ENCODE measurements at places on chromosomes 7 and 10.

GRCh38 chr7:70693686-70694433, 438.1 kb upstream of the GALNT17 start:
- DNase-seq, result no peak

DNA sequence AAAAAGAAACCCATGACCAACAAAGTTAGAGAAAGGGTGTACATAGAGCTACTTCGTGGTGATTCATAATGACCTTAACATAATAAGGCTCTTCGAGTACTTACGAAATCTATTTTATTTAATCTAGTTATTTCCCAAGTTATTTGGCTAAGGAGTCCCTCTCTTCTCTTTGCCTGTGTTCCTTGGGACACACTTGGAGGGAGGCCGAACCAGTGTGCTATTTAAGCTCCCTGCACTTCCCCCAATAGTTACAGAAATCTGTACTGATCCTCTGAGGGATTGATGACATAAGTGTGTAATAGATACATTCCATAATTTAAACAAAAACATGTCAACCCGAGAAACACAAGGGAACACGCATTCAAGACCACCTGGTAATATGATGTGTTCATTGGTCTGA, 351.1 kb downstream of the GATA3 start:
- no peak for DNase-seq

DNA sequence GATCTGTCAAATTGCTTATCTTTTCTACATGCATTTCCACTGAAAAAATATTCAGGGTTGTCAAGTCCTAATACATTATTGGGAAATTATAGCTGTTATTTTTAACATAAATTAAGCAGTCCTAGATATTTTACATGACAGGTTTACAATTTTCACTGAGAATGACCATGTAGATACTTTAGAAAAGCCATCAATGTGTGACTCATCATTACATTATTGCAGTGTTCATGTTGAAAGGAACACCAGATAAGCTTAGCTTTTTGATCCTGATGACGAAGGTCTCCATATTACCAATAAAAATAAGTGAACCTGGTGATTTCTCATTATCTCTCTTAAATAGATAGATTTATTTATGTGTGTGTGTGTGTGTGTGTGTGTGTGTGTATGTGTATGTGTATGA, 529.5 kb upstream of the PCDH15 start:
- DNase-seq, result no peak

- no peak for DNase-seq
Measured at GRCh38 chr7:31302356-31302755, 38.2 kb downstream of the NEUROD6 start.

DNA sequence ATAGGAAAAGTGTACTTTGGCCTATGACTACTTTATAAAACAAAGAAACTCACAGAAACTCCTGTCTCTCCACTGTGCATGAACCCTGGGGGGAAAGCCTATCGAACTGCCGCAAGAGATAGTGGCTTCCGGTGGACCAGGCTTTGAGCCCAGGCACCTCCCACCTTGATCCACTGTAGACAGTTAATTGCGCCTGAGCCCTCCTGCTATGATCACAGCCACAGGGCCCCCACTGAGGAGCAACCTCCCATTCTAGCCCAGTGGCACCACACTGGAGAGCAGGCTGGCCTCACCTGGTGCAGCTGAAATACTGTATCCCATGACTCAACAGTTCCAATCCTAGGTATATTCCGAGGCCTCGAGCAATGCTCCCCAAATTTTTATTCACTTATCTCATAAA, 98.8 kb downstream of the COBL start:
- DNase-seq, result no peak

DNA sequence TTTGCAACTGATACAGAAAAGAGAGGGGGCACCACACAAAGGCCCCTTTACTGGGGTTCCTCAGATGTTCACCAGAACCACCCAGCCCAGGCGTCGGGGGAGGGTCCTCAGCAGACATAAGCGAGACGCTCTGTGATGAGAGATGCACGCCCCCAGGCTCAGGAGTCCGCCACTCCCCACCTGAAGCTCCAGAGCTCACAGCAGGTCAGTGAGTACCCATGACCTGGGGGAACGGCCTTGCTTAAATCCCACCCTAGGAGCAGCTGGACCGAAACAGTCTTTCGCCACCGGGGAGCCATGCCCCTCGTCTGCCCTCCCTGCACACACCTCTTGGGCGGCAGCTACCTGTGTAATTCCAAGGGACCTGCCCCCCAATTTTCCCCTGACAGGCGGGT, 2.8 kb downstream of the CRYGN start:
- DNase-seq, result no peak

GRCh38 chr7:94228223-94228622, 166.5 kb upstream of the COL1A2 start:
- no peak for DNase-seq

GRCh38 chr10:34916314-34916713, 101.2 kb upstream of the PARD3 start:
- DNase-seq, result no peak

- DNase-seq, result no peak
Measured at GRCh38 chr10:48594371-48594770, 10.5 kb downstream of the ARHGAP22 start.

- DNase-seq, result no peak
Measured at GRCh38 chr10:118383699-118384098, 41.6 kb upstream of the FAM204A start.

- DNase-seq, result no peak
Measured at GRCh38 chr7:150502519-150502918, 12.2 kb upstream of the GIMAP7 start.

- no peak for DNase-seq
Measured at GRCh38 chr7:82697897-82698296, 254.3 kb upstream of the CACNA2D1 start.

- DNase-seq, result no peak
Measured at GRCh38 chr7:127187740-127188139, 65.0 kb downstream of the GRM8 start.

- no peak for DNase-seq
Measured at GRCh38 chr7:25750744-25751508, 401.1 kb upstream of the NFE2L3 start.

GRCh38 chr7:16579216-16579615, 52.6 kb downstream of the LRRC72 start:
- no peak for DNase-seq

DNA sequence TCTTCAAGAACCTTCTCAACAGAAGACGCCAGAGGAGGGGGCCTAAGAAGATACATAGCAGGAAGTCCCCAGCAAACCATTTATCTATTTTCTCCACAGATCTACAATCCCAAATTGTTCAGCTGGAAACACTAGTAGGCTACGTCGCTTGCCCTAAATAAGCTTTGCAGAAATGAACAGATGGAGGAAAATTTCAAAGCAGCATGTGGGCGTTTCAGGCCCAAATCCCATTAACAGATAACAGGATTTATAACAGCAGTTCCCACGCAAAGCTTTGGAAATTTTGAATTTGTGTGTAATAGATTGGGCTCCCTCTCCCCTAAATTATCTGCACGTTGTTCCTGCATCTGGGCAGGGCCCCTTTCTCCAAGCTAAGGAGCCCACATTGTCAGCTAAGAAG, 60.6 kb upstream of the FRMD4A start:
- DNase-seq, result no peak

DNA sequence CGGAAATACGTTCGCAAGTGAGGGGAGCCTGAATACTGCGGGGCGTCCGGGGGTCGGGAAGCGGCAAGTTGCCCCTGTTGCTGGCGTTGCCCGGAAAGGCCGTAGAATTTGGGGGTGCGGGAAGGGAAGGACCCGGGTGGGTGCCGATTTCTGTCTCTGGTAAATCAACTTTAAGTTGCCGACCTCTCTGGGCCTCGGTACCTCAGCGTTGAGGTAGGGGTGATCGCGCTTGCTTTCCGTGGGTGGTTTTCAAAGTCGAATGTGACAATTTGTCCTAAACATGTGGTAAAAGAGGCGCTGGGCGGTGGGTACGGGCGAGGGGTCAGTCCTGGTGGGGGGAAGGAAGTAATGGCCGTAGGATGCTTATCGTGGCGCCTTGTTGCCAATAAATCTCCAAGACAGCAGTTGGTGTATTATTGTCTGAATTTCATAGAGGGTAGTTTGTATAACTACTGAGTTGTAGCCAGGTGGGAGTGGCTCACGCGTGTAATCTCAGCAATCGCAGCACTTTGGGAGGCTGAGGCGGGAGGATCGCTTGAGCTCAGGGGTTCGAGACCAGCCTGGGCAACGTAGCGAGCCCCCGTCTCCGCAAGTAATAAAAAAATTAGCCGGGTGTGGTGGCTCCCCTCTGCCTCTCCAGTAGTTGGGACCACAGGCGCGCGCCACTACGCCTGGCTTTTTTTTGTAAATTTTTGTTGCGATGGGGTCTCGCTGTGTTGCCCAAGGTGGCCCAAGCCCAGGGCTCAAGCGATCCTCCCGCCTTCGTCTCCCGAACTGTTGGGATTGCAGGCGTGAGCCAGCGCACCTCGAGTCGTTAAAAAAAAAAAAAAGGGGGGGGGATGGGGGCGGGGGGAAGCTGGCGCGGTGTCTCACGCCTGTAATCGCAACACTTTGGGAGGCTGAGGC, 644 bp downstream of the BUD23 start:
- DNase-seq, result no peak

GRCh38 chr10:60236869-60237524, 152.7 kb downstream of the ANK3 start:
- DNase-seq, result no peak

GRCh38 chr10:6301488-6302075, 98.8 kb downstream of the PFKFB3 start:
- no peak for DNase-seq

GRCh38 chr7:22123139-22123538, 177.4 kb upstream of the CDCA7L start:
- no peak for DNase-seq

GRCh38 chr10:35208949-35209613, 82.4 kb downstream of the CREM start:
- DNase-seq, result no peak

Data from cortex of kidney (tissue), 1 donor.